CD8-positive, alpha-beta memory T cell (primary cell): ENCODE measurements at places on chromosomes 7 and 10.

DNA sequence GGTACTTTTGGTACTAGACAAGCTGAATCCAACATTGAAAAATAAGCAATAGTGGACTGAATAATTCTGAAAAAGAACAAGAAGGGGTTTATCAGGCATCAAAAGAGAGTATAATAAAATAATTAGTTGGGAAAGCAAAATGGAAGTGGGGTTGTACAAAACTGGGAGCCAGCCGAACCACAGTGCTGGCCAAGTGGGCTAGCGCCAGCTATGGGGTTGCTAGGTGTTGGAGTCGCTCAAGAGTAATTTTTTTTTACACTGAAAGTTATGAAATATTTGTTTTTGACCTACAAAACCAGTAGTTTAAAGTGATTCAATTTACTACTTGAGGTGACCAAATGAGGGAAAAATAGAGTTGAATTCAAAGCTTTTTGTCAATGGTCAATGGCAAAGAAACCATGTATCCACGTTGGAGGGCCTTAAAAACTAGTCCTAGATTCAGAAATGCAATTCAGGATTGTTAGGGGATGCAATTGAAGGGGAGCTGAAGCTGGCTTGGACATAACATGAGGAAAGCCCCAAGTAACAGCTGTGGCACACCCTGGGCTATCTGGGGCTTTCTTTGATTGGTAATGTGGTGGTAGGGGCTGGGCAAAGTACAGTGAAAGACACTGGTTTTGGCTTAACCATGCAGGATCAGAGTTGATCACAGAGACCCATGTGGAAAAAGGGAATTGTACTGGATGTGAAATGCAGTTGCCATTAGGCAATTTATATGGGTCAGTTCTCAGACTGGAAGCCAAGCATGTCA is 28.3 kb upstream of the MSMB start:
- DNase-seq = no peak

GRCh38 chr10:103648251-103648635 is 154.7 kb downstream of the NEURL1 start:
- no peak for DNase-seq

DNA sequence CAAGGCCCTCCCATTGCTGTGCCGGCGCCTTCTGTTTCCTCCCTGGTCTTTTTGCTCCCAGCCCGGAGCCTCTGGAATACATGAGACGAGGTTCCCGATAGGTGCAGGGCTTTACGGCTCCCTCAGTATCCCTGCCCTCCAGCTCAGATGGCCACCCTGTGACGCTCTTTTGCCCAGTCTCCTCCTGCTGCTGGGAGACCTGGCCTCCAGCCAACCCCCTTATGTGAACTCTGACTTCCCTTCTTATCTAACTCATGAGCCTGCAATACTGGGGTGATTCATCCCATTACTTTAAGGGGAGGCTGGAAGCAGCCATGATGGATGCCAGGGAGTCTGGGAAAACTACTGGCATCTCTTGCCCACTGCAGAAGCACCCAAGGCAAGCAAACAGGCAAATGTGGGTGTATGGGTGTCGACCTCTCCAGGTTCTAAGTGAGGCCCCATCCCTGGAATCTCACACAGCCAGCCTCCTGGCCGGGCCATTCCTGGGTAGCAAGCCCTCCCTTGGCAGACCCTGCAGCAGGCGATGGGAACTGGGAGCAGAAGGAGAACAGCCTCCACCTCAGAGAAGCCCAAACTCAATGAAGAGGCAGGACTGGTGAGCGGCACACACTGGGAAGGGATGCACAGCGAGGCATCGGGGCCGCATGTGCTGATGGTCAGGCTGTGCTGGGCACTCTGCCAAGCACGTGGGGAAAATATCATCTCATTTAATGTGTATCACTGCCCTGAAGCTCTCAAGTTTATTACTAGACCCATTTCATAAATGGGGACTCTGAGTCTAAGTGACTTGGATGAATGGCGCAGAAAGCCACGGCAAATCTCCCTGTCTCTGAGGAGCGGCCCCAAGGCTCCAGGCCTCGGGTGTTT is 97.5 kb downstream of the FAM53B start:
- no peak for DNase-seq

DNA sequence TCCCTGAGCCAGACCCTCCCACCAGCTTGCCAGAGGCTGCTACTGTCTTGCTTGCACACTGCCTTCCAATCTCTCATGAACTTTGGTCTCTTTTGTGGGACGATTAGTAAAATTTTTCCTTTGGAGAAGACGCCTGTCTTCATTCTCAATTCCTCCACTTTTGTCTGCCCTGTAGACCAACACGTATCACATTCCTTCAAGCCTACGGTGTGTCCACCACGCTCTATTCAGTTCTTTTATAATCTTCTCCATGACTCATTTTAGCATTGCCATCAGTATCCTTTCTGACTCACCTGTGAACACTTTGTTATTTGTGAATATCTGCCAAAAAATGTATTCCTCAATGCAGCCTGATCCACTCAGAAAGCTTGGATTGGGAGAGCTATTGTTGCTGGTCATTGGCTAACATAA is 1.4 kb downstream of the GIMAP5 start:
- DNase-seq = no peak
